ENCODE measurements at places on chromosomes 5 and 9. TPM values are rescaled to one million over a fixed set of nuclear protein-coding genes. Genes with fewer than 3 reads are reported as not detected.
A peak's percentile ranks its signal among the peaks of the same experiment; 100 is the strongest.

DNA sequence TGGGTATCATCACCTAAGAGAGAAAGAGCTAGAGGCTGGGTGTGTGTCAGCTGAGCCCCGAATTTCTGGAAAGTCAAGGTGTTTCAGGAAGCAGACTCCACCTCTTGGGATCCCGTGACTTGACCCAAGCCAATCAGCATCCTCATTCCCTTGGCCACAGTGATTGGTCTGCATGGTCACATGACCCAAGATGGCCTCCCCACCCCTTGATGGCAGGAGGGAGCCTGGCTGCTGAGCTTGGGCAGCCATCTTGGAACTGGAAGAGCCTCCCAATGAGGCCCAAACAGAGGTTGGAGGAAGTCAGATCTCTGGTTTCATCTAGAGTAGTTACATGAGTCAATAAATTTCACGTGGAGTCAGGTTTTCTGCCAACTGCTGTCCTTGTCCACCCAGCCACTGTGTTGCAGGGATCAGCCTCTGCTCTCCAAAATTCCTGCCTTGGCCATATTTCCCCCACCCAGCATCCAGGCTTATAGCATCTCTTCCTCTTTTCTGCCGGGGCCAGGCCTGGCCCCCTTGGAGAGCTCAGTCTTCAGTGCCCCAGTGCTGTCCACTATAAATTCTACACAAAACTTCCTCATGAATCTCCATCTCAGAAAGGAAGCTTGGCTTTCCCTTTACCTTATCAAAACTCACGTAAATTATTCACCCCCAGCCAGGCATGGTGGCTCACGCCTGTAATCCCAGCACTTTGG lies 17.2 kb upstream of the SUSD3 start:
- no peaks in the 10 kb centered on the region for H3K27me3 ChIP-seq
- peak overlapping the region; percentile 27 for H3K27ac ChIP-seq
- no peak for DNase-seq
- no peak overlapping the region for H3K4me3 ChIP-seq
- H3K36me3 ChIP-seq = no peaks in the 10 kb centered on the region

- no peak overlapping the region for H3K27ac ChIP-seq
- no peak for DNase-seq
- peaks cover 10% of the 10 kb centered on the region for H3K27me3 ChIP-seq
- no peaks in the 10 kb centered on the region for H3K4me1 ChIP-seq
Measured at GRCh38 chr5:1909346-1909985, 26.7 kb upstream of the IRX4 start.

Gene PCDHA1
- not detected for total RNA-seq

DNA sequence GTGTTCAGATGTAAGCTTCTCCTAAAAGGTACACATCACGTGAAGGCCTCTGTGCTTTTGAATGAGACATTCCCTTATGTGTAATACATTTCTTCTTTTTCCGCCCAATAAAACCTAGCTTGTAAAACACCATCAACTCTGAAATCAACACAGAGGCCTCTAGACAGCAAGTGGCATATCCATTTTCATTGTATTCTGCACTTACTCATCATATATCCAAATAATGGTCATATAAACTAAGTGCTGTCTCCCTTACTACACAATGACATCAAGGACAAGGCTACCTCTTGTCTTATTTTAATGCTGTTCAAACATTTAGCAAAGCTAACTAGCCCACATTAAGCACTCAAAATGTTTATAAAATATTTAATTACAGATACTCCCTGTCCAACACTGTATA lies 108.5 kb downstream of the ELAVL2 start:
- no peak overlapping the region for H3K4me3 ChIP-seq
- H3K4me1 ChIP-seq = no peaks in the 10 kb centered on the region
- H3K36me3 ChIP-seq = no peaks in the 10 kb centered on the region
- H3K27ac ChIP-seq = no peak overlapping the region
- H3K27me3 ChIP-seq = no peaks in the 10 kb centered on the region
- no peak for DNase-seq

Gene CDH6
- total RNA-seq = not detected

Gene PCDHGB4
- 0.29 TPM for total RNA-seq

- no peaks in the 10 kb centered on the region for H3K4me1 ChIP-seq
- no peaks in the 10 kb centered on the region for H3K36me3 ChIP-seq
- no peak overlapping the region for H3K27ac ChIP-seq
Measured at GRCh38 chr9:68741704-68742332, 36.8 kb downstream of the PIP5K1B start.

Gene SPINK6
- not detected for total RNA-seq

DNA sequence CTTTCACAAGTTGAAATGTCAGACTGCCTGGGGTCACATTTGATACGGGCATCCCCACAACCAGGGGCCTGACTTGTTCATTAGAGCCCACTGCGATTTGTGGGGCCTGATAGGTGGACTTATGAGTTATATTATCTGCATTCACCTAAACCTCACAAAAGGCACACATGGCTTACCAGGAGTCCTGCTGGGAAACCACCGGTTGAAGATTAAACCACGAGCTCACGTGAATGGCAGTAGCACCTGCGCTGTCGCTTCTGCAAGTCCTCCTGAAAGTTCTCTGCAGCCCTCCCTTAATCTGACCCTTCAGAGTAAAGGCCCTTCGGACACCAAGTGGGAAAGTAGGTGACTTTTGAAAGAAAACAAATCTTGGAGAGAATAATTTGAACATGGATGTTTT lies 68.9 kb downstream of the PPIC start:
- no peak for DNase-seq
- no peak overlapping the region for H3K4me3 ChIP-seq
- H3K4me1 ChIP-seq = no peaks in the 10 kb centered on the region
- H3K36me3 ChIP-seq = no peaks in the 10 kb centered on the region
- no peaks in the 10 kb centered on the region for H3K27me3 ChIP-seq
- no peak overlapping the region for H3K27ac ChIP-seq

DNA sequence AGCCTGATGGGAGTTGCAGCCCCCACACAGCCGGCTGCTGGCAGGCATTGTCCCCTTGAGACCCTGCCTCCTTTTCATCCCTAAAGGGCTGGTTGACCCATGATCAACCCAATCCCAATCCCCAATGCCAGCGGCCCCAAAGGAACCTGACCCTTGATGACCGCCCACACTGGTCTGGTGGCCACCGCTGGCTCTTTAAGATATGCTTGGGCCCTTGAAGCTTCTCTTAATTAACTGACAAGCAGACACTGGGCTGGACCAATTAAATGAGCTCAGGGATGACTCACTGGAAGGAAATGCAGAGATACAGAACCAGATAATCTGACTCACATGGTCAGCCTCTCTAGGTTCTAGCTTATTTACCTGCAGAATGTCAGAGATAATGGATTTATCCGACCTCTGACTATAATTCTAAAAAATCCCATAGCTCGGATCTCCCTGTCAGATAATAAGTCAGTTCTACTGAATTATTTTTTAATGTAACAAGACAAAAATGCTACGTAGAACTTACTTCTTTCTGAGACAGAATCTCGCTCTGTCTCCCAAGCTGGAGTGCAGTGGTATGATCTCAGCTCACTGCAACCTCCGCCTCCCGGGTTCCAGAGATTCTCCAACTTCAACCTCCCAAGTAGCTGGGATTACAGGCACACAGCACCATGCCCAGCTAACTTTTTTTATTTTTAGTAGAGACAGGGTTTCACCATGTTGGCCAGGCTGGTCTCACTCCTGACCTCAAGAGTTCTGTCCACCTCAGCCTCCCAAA lies 11.1 kb upstream of the MLANA start:
- DNase-seq = no peak
- no peaks in the 10 kb centered on the region for H3K27me3 ChIP-seq
- H3K36me3 ChIP-seq = no peaks in the 10 kb centered on the region
- peaks cover 13% of the 10 kb centered on the region for H3K4me1 ChIP-seq
- H3K27ac ChIP-seq = peak overlapping the region; percentile 56

GRCh38 chr5:11525020-11525419 lies 379.2 kb downstream of the CTNND2 start:
- no peak overlapping the region for H3K4me3 ChIP-seq
- no peak for DNase-seq
- H3K27me3 ChIP-seq = no peaks in the 10 kb centered on the region
- H3K36me3 ChIP-seq = no peaks in the 10 kb centered on the region
- no peaks in the 10 kb centered on the region for H3K4me1 ChIP-seq

Gene TMEM8B
- total RNA-seq = 1.8 TPM

Gene ENTR1
- total RNA-seq = 86.6 TPM

DNA sequence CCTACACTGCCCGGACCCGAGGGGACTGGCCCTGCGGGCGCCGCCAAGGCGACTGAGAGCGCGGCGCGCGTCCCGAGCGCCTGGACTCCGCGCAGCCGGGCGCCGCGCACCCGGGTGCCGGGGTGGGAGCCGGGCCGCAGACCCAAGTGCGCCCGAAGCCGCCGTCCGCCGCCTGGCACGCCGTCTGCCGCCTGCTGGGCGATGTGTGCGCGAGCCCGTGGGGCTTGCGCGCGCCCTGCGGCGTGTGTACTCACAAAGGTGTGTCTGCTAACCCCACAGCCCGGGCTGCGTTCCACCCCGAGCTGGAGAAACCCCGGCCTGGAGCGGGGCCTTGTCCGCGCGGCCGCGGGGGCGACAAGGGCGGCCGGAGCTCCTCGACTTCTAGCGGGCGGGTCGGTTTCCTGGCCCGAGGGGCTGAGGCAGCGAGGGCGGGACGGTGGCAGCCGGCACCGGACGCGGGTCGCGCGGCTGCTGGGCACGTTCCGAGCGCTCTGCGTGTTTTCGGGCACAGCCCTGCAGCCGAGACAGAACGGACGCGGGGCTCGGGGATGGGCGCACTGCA lies 1.1 kb upstream of the ZSWIM6 start:
- peaks cover 46% of the 10 kb centered on the region for H3K4me1 ChIP-seq
- H3K4me3 ChIP-seq = peak overlapping the region; percentile 77
- H3K27ac ChIP-seq = peak overlapping the region; percentile 53
- peak; percentile 62 for DNase-seq
